NCI-H2171 (cell line): ENCODE measurements at places on chromosomes 16 and 17.

- no peak for DNase-seq
These were observed 35.1 kb upstream of the IL21R start for GRCh38 chr16:27366687-27367460.

- DNase-seq, result peak; percentile 57
These were observed 95.7 kb downstream of the ABCC6 start for GRCh38 chr16:16127469-16128116.

GRCh38 chr17:35046740-35047283, 16.7 kb downstream of the RFFL start:
- peak; percentile 22 for DNase-seq

- DNase-seq, result no peak
These were observed 9.9 kb downstream of the MTSS2 start for GRCh38 chr16:70675851-70676513.

DNA sequence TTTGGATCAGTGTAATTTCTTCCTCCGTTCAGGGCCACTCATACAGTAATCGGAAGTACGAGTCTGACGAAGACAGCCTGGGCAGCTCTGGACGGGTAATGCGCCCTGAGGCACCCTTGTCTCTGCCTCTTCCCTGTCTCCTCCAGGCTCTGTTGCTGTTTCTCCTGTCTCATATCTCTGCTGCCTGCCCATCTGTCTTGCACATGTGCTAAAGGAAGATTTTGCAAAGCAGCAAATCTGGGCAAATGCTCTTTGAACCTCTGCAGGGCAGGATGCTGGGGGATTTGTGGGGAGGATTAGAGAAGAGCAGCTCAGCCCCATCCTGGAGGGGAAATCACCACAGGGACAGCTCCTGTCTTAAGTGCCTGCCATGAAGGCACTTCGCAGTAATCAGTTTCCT, 32.4 kb upstream of the POLR3E start:
- DNase-seq, result no peak

- no peak for DNase-seq
These were observed 24.5 kb downstream of the APPBP2 start for GRCh38 chr17:60501589-60501988.

DNA sequence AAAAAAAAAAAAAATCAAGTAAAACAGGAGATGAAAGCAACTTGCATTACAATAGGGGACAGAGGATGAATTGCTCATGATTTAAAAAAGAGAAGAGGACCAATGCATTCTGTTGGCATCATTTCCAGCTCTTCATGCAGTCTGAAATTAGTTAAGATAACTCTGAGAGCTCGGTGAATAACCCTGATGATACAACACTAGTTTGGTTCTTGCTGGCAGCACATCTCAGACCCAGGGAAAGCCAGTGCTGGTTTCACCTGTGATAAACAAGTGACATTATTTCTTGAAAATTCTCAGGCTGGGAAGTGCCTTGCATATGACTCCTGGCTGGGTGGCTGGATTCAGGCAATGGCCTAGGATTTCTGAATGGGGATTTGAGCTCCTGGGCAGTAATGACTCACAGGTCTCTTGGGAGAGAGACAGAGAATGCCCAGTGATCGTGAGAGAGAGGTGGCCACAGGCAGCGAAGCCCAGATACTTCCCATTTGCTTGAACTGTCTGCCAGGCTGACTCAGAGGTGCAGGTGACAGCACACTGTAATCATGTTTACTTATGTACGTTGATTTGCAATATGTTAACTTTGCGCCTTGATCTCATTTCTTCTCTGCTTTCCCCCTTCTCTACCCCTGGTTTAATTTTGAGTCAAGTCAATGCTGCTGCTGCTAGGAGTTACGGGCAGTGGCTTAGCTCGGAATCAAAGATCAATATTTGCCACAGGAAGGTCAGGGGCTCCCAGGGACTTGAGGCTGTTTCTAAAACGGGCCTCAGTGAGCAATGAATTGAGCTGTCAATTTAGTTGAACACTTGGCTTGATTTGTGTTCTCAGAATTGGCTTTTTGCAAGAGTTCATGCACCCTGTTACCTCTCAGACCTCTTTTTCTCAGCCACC, 27.1 kb downstream of the ARSG start:
- no peak for DNase-seq

- no peak for DNase-seq
These were observed 21.2 kb downstream of the ZNF469 start for GRCh38 chr16:88403794-88404581.

DNA sequence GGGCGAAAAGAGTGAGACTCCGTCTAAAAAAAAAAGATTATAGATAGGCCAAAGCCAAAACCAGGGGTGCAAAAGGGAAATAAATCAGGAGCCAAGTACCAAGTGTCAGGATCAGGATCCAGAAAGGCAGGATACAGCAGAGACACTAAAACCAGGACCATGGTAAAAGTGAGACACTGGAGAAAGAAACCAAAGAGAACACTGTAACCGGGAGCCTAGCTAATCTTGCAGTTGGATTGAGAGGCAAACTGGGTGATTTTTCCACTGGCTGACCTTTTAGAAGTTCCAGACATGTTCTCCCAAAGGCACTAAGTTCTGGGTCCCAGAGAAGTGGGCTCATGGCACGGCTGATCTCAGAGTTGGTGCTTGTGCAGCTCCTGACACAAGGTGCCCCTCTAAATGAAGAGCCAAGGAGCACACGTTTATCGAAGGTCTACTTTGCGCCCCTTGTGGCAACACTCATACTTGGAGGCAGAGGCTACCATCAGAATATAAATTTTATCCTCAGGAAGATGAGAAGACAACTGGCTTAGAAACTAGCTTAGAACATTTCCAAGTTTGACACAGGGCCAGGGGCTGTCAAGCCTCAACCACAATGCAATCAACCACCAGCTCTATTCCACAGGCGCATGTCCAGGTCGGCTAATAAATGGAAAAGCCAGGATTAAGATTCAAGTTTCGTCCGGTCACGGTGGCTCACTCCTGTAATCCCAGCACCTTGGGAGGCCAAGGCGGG, 27.5 kb upstream of the HELZ start:
- no peak for DNase-seq

- no peak for DNase-seq
These were observed 13.9 kb downstream of the KDM8 start for GRCh38 chr16:27217256-27217655.

DNA sequence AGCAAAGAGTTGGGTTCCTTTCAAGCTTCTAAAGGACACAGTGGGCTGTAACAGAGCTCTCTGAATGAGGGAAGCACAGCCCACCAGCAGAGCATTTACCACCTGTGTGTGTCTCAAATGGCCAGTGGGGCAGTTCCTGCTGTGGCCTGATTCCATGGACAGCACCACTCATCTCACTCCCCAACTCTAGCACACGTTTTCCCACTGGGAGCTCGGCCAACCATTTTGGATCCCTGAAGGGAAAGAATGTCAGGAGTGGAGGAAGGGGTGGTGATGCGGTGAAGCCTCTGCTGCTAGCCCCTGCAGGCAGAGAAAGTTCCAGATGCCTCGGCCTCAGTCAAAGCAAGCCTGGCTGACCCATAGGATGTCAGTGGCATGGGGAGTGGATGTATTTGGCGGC, 86.6 kb downstream of the PLXDC1 start:
- DNase-seq, result no peak

DNA sequence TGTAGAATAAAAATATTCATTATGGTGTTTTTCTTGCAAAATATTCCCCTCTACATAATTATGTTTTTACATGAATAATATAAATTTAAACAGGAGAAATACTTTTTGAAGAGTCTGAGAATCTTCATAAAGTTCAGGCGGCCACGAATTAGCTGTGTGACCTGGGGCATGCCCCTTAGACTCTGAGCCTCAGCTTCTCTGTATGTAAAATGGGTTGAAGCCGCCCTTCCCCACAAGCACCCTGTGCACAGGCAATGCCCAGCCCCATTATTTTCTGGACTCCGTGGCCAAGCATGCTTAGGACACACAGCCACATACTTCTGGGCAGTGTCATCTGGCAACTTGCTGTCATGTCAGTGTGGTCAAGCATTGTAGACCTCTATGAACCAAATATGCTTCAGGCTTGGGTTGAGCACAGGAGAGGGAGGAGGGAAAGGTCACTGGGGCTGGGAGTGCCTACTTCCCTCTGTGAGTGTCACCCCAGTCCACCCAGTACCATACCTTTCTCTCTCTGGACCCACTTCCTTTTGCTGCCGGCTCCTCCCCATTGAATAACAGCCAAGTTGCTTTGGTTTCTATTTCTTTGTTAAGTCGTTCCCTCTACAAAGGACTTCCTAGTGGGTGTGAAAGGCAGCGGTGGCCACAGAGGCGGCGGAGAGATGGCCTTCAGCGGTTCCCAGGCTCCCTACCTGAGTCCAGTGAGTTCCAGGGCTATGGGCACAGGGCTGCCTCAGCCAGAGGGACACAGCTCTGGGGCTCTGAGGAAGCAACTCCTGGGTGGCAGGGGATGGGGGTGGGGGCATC, at the start of gene LGALS9:
Gene LGALS9 (plus strand): TSS at position 582 of the 804 bp plus-strand sequence. CDS start 78 bp downstream, at position 660.
- no peak for DNase-seq

GRCh38 chr16:85988723-85989313, 89.9 kb downstream of the IRF8 start:
- DNase-seq, result no peak

DNA sequence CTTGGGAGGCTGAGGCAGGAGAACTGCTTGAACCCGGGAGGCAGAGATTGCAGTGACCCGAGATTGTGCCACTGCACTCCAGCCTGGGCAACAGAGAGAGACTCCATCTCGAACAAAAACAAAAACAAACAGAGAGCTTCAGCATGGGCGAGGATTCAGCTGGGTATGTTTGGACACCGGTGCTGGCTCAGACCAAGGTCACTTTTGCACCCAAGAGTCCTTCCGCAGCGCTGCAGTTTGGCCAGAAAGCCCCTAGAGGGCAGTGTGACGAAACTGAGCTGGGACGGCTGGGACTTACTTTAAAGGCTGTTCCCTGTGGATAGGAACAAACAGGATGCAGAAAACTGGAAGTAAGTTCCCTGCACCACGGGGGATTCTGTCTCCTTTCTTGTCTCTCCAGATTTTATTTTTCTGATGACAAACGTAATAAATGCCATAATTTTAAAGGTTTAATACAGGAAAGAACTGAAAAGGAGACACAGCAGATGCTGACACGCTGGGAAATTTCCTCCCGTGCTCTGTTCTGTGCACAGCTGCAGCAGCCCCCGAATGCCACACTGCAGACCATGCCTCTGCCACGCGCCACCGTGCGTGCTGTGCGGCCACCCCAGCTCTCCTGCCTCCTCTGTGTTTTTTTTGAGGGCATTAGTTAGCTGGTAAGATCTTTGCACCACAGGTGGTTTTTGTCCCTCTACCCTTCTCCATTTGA, 25.2 kb upstream of the USP36 start:
- no peak for DNase-seq

DNA sequence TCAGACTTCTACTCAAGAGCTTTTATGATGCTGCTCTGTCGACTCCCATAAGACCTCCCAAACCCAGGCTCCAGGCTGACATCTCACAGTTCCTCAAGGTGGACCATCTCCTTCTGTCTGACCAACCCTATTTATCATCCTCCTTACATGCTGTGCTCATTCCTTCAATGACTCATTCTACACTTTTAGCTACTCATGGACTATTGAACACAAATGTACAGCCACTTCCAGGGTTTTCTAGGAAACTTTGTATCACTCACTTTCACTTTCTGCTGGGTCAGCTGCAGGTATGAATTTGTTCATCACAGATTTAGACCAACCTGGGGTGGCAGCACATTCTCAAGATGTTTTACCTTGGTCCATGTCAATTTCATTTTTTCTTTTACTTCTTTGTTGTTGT, 162.4 kb upstream of the FAM20A start:
- DNase-seq, result no peak

DNA sequence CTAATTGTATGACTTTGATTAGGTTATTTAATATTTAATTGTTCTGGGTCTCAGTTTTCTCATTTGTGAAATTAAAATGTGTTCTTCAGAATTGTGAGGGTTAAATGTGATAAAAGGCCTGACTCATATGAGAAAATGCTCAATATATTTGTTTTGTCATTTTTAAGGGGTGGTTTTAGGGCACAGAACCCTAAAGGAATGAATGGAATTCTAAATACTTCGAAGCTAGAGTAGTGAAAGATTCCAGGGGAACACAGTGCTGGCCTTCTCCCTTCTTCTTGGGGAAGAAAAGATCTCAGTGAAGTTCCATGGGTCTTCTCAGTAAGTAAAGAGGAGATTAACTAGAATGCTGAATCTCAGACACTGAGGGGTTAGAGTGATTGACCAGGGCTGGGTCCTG, 3.9 kb upstream of the SMPD3 start:
- DNase-seq, result no peak

GRCh38 chr16:25210758-25211157, 6.0 kb upstream of the AQP8 start:
- no peak for DNase-seq

DNA sequence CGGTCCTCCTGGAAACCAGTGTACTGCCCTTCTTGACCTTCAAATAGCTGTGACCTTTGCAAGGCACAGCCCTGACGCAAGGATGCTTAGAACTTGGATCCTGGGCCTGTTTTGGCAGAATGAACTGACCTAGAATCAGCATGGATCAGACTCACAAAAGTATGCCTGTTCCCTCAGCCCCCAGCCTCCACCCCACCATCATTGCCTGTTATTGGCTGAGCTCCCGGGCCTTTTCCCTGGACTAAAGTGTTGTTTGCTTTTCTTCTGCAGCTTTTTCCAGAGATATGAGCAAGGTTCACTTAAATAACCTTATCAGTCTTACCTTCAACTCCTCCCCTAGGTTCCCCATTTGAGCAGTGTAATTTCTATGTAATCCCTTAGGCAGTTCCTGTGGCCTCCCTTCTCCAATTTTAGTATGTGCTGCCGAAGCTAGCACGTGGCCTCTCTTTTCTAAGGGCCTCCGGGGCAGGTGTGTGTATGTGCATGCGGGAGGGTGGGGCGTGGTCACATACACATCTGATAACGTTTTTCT, 347.4 kb downstream of the MAF start:
- DNase-seq, result no peak

GRCh38 chr16:26365161-26365940, 673.6 kb downstream of the HS3ST4 start:
- DNase-seq, result no peak

DNA sequence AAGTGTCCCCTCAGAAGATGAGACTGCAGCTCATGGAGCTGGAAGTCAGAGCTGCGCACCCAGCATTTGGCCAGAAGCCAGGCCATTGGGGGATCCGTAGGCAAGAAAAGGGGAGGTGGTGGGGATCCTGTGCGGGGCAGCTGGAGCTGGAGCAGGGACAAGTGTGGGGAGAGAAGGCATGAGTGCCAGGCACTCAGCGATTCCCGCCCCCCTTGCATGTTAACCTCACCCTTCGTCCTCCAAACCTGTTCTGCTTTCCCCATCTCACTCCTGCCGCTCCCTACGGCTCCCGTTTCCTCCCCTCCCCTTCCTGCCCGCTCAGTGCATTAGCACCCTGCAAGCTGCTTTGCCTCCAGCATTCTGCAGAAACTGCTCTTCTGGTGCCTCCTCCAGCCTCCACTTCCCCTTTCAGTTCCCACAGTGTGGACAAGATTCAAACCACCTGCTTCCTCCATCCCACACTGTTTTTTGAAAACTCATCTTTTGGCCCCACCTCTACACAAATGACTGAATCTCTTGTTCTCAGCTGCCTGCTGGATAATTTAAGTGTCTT, 5.6 kb downstream of the ALOX15 start:
- no peak for DNase-seq

- DNase-seq, result no peak
These were observed 299.3 kb upstream of the SALL1 start for GRCh38 chr16:51450376-51450775.

- DNase-seq, result no peak
These were observed 7.3 kb downstream of the TRIM65 start for GRCh38 chr17:75889454-75889853.

- DNase-seq, result no peak
These were observed 37.0 kb upstream of the ARHGAP17 start for GRCh38 chr16:25052151-25052511.

- DNase-seq, result no peak
These were observed 60.7 kb downstream of the ARSG start for GRCh38 chr17:68352041-68352440.
